ENCODE measurements at places on chromosomes 2 and 18.

- DNase-seq = no peak
These were observed 429.0 kb downstream of the SETBP1 start for GRCh38 chr18:45109706-45110105.

GRCh38 chr2:144995482-144995881 is 475.6 kb upstream of the ZEB2 start:
- DNase-seq = no peak

GRCh38 chr2:229246334-229246733 is 24.8 kb downstream of the PID1 start:
- no peak for DNase-seq

DNA sequence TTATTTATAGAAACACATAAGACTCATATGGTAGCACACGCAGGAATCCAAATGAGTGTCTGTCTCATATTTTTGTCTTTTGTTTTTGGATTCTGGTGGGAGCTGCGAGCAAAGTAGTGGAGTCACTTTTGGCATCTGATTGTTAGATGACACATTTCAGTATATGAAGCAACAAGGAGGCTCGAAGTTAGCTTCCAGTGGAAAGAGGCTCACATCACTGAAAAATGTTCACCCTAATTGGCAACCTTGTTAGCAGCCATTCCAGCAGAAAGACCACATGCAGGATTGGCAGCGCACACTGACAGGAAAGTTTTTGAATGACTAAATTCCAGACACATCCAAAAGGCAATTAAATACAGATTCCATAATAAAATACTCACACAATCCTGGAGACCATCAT is 87.4 kb downstream of the MYT1L start:
- no peak for DNase-seq

DNA sequence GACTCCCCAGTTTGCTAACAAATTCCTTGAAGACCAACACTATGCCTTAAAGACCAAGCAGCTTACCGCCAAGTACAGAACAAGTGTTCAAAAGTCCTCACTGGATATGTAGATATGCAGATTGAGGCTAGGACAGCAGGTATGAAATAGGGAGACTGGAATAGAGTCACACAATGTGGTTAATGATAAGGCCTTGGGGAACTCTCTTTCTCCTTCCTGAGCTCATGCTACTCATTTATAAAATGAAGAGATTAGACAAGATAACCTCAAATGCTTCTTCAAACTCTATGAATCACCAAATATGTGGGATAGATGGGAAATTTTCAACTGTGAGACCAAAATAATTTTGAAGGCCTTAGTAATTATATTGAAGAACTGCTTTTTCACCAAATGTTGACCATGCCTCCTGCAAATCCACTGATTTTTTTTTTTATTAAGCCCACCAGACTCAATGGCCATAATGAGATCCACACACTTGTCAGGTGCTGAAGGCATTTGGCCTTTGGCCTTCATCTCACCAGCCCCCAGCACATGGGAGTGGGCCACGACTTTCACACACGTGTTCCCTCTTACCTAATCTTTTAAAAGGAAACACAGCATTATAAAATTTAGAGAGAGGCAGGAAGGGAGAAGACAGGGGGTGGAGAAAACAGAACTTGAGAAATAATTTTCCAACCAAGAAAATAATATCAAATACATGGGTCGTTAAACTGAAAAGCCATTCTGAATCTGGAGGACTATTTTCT is 181.5 kb downstream of the EN1 start:
- DNase-seq = no peak

DNA sequence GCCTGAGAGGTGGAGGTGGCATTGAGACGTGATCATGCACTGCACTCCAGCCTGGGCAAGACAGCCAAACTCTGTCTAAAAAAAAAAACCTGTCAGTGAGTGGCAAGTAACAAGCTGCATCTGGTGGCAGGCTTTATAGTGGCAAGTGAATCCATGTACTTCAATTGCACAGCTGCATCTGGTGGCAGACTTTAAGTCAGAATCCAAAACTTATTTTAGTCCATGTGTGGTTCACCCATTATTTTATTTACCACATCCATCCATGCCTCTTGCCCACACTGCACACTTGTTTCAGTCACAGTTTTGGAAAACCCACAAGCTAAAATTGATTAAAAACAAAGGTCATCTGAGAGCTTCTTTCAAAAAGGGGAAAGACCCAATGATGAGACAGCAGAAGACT is 1636.4 kb upstream of the NXPH2 start:
- DNase-seq = no peak

GRCh38 chr2:178531168-178531567 is 50.9 kb downstream of the PLEKHA3 start:
- no peak for DNase-seq

GRCh38 chr2:171056307-171056706 is 104.4 kb downstream of the TLK1 start:
- no peak for DNase-seq

Measured in NK-92 treated with Interleukin-12 subunit alpha and Interleukin-12 subunit beta, amount 100 ng/mL, for 24 hours (cell line).